Mucosa of descending colon (tissue), 3 donors: ENCODE measurements at places on chromosomes 1 and 21. TPM values are rescaled to one million over a fixed set of nuclear protein-coding genes. Genes with fewer than 3 reads are reported as not detected.

GRCh38 chr1:33655496-33655895 lies 183.1 kb downstream of the ZSCAN20 start:
- no peak for DNase-seq

- DNase-seq, result no peak
These were observed 18.3 kb downstream of the SUSD4 start for GRCh38 chr1:223345720-223346119.

- DNase-seq, result no peak
These were observed 49.0 kb downstream of the LRRC53 start for GRCh38 chr1:74463333-74463988.

DNA sequence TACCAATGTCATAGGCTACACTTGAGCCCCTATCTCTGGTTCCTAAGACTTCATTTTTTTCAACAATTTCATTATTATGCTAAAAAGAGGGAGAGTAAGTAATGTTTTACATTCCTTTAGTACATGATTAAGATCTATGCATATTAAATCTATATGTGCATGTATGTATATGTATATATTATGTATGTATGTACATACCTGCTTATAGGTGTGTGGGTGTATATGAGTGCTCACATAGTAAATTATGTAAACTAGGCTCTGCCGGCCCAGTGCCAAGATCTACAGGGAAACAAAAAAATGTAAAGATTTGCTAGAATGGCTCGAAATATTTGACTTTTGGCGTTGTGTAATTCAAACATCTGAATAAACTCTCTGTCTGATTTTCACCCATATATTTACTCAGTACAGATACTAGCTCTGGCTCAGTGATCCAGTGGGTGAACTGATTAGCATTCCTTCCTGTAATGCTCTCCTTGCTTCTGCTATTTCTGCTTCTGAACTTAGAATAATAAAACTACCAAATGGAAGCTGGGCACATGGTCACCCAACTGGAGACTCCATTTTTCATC lies 113.1 kb upstream of the FGGY start:
- DNase-seq, result no peak

Gene AADACL4
- total RNA-seq, result not detected

Gene LRRN2
- 33.3 TPM for total RNA-seq
